ENCODE measurements at places on chromosomes 6 and 20.

DNA sequence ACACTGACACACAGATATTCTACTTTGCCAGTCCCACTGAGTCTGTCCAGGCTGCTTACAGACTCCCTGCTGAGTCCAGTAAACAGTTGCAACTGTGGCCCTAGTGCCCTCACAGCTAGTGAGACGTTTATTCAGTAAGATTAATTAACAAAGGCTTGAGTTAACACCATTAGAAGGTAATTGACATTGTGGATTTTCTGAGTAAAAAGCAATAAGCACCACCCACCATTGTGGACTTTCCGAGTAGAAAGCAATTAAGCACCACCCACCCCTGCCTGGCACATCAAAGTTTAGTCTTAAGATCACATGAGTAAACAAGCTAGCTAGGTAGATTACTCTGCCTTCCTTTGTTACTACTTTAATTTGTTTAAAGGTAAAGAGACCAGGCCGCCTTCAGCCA is 408.6 kb upstream of the IMPG1 start:
- no peaks in the 10 kb centered on the region for H3K4me1 ChIP-seq
- H3K4me3 ChIP-seq: no peak overlapping the region
- no peak overlapping the region for H3K27ac ChIP-seq
- H3K27me3 ChIP-seq: no peaks in the 10 kb centered on the region
- DNase-seq: no peak

DNA sequence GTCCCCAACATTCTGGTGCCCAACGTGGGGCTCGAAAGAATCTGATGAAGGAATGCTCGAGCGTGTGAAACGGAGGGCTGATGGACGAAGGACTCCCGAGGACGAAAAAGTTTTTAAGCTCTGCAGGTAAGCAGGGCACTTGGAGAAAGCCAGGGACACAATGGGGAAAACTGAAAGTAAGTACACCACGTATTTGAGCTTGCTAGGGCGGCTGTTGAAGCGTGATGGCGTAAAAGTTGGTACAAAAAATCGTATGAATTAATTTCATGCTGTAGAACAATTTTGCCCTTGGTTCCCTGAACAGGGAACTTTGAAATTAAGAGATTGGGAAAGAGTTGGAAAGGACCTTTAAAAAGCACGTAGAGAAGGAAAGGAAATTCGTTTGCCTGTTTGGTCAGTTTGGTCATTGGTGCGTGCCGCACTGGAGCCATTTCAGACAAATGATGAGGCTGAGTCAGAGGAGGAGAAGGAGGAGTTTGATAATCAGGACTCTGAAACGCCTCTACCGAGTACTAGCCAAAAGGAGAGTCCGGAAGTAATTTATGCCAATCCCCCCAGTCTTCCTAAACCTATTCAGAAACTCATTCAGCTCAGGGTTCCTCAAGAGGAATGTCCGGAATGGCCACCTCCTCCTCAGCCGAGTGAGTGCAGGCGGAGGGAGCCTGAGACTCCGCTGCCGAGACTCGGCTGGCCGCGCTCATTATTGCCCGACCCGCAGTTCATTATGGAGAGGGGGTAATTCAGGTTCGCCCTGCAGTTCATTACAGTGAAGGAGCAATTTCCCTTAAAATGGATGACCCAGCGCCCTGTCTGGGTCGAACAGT is 59.2 kb upstream of the PRSS16 start:
- peaks cover 5% of the 10 kb centered on the region for H3K4me1 ChIP-seq
- H3K27ac ChIP-seq: peak overlapping the region; percentile 82
- H3K36me3 ChIP-seq: no peaks in the 10 kb centered on the region

- no peak overlapping the region for H3K27ac ChIP-seq
- no peaks in the 10 kb centered on the region for H3K4me1 ChIP-seq
- no peaks in the 10 kb centered on the region for H3K36me3 ChIP-seq
- DNase-seq: no peak
- H3K4me3 ChIP-seq: no peak overlapping the region
Observed at GRCh38 chr6:135202836-135203235, 21.7 kb downstream of the MYB start.

- H3K27me3 ChIP-seq: no peaks in the 10 kb centered on the region
- no peak overlapping the region for H3K27ac ChIP-seq
- H3K4me3 ChIP-seq: no peak overlapping the region
- H3K4me1 ChIP-seq: peaks cover 4% of the 10 kb centered on the region
Observed at GRCh38 chr6:133774356-133774755, 114.6 kb upstream of the TCF21 start.

DNA sequence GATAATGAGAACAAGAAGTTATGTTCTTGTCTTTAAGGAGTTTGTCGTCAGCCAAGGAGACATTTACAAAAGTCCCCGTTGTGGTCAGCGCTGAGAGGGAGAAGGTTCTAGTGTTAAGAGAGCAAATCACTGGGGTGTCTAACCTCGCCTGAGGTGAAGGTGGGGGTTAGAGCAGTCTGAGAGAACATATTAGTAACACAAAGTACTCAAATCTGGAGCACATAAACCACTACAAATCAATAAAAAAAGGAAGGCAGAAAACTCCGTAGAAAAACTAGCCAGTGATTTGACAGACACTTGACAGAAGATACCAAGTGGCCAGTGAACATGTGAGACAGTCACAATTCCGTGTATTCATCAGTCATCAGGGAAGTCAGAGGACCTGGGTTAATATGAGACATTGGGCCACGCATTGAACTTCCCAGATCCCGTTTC is 45.4 kb downstream of the CDS2 start:
- H3K4me3 ChIP-seq: no peak overlapping the region
- H3K4me1 ChIP-seq: peaks cover 54% of the 10 kb centered on the region
- H3K27me3 ChIP-seq: no peaks in the 10 kb centered on the region
- no peak overlapping the region for H3K27ac ChIP-seq

- peaks cover 15% of the 10 kb centered on the region for H3K4me1 ChIP-seq
- no peaks in the 10 kb centered on the region for H3K36me3 ChIP-seq
- H3K27ac ChIP-seq: no peak overlapping the region
- no peak overlapping the region for H3K4me3 ChIP-seq
- H3K27me3 ChIP-seq: no peaks in the 10 kb centered on the region
Observed at GRCh38 chr6:37303891-37304503, 46.1 kb upstream of the TMEM217 start.

GRCh38 chr6:137780447-137781034 is 86.5 kb upstream of the TNFAIP3 start:
- peaks cover 65% of the 10 kb centered on the region for H3K4me1 ChIP-seq
- no peak overlapping the region for H3K4me3 ChIP-seq
- no peaks in the 10 kb centered on the region for H3K27me3 ChIP-seq
- peak overlapping the region; percentile 88 for H3K27ac ChIP-seq
- DNase-seq: no peak
- H3K36me3 ChIP-seq: no peaks in the 10 kb centered on the region

GRCh38 chr20:19375801-19376200 is 163.4 kb downstream of the SLC24A3 start:
- no peaks in the 10 kb centered on the region for H3K27me3 ChIP-seq
- peaks cover 53% of the 10 kb centered on the region for H3K4me1 ChIP-seq
- no peak for DNase-seq

DNA sequence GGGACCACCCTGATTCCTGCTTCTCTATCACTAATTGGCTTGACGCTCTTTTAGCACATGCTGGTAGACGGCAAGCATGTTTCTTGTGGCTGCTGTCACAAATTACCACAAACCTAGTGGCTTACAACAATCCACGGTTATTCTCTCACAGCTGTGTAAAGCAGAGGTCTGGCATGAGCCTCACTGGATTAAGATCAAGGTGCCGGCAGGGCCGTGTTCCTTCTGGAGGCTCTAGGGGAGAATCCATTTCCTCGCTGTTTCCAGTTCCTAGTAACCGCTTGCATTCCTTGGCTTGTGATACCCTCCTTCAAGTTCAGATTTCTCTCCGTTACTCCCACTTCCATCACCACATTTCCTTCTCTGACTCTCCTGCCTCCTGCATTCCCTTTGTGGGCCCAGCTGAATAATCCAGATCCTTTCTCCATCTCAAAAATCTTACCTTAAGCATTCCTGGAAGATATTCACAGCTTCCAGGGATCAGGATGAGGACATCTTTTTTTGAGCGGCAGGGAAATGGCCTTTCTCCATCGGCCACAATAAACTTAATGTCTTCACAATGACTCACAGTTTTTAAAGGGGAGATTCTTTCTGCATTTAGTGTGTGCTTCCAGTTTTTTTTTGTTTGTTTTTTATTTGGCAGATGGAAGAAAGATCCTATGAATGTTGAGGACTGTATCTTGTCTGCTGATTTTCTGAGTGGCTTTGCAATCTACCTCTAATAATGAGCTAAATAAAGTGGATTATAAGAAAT is 39.9 kb downstream of the BMP6 start:
- no peaks in the 10 kb centered on the region for H3K36me3 ChIP-seq
- H3K27me3 ChIP-seq: no peaks in the 10 kb centered on the region
- no peak for DNase-seq
- no peaks in the 10 kb centered on the region for H3K4me1 ChIP-seq
- H3K4me3 ChIP-seq: no peak overlapping the region

DNA sequence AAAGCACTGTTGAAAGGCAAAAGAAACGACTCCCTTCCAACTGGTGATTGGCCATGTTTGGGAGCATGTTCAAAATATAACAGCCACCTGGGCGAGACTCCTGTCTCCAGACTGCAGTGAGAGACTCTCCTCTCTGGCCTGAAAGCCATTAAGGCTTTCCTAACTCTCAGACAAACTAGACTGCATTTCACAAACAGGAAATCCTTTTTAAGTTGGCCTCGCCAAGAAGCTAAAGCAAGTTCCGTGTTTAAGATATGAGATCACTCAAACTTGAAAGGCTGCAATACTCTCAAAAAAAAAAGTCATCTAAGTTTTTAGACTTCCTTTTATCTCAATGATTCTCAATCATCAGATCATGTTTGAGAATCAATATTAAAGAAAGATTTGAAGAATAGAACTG is 117.0 kb downstream of the TFAP2A start:
- H3K36me3 ChIP-seq: no peaks in the 10 kb centered on the region
- H3K27ac ChIP-seq: no peak overlapping the region
- no peaks in the 10 kb centered on the region for H3K4me1 ChIP-seq
- H3K4me3 ChIP-seq: no peak overlapping the region

- H3K4me3 ChIP-seq: no peak overlapping the region
- no peaks in the 10 kb centered on the region for H3K36me3 ChIP-seq
- no peak for DNase-seq
Observed at GRCh38 chr6:145842693-145843546, 28.3 kb upstream of the FBXO30 start.

- H3K4me1 ChIP-seq: no peaks in the 10 kb centered on the region
- no peaks in the 10 kb centered on the region for H3K27me3 ChIP-seq
- no peak overlapping the region for H3K27ac ChIP-seq
- DNase-seq: no peak
- H3K4me3 ChIP-seq: no peak overlapping the region
Observed at GRCh38 chr20:9354579-9354978, 159.8 kb upstream of the LAMP5 start.

DNA sequence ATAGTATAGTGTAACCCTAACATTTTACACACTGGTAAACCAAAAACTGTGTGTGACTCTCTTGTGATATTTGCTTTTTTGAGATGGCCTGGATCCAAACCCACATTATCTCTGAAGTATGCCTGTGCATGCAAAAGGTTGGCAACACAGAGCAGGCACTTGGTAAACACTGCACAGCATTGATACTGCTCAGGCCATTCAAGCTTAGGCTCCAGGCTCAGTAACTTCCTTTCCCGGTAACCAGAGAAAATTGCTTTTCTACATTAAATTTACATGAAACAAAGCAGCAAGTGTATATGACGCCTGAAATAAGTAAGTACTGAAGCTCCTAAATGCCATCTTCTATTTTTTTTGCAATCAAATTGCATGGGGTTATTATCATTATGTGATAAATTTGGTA is 205.7 kb downstream of the EPM2A start:
- no peaks in the 10 kb centered on the region for H3K36me3 ChIP-seq
- H3K4me1 ChIP-seq: no peaks in the 10 kb centered on the region
- DNase-seq: no peak
- no peak overlapping the region for H3K27ac ChIP-seq

- H3K27ac ChIP-seq: no peak overlapping the region
- no peak overlapping the region for H3K4me3 ChIP-seq
- DNase-seq: no peak
- no peaks in the 10 kb centered on the region for H3K4me1 ChIP-seq
Observed at GRCh38 chr6:146526192-146526591, 17.4 kb upstream of the RAB32 start.

- no peak for DNase-seq
- no peaks in the 10 kb centered on the region for H3K27me3 ChIP-seq
- no peaks in the 10 kb centered on the region for H3K36me3 ChIP-seq
Observed at GRCh38 chr6:52143551-52143950, 42.6 kb upstream of the IL17A start.

- H3K36me3 ChIP-seq: no peaks in the 10 kb centered on the region
- no peak overlapping the region for H3K4me3 ChIP-seq
- H3K27me3 ChIP-seq: no peaks in the 10 kb centered on the region
- H3K27ac ChIP-seq: no peak overlapping the region
- DNase-seq: no peak
- no peaks in the 10 kb centered on the region for H3K4me1 ChIP-seq
Observed at GRCh38 chr20:17043323-17043722, 183.5 kb upstream of the PCSK2 start.

- no peaks in the 10 kb centered on the region for H3K4me1 ChIP-seq
- H3K27me3 ChIP-seq: no peaks in the 10 kb centered on the region
- H3K4me3 ChIP-seq: no peak overlapping the region
- no peak overlapping the region for H3K27ac ChIP-seq
- DNase-seq: no peak
Observed at GRCh38 chr6:146065690-146066089, 36.8 kb downstream of the GRM1 start.

- no peak overlapping the region for H3K4me3 ChIP-seq
- H3K4me1 ChIP-seq: no peaks in the 10 kb centered on the region
Observed at GRCh38 chr20:37503256-37503927, 17.7 kb upstream of the NNAT start.

- H3K4me1 ChIP-seq: peaks cover 9% of the 10 kb centered on the region
- no peaks in the 10 kb centered on the region for H3K36me3 ChIP-seq
- peak overlapping the region; percentile 30 for H3K27ac ChIP-seq
- no peak overlapping the region for H3K4me3 ChIP-seq
Observed at GRCh38 chr20:35151736-35152135, 4.6 kb upstream of the EDEM2 start.

GRCh38 chr6:161634916-161635315 is 361.1 kb upstream of the AGPAT4 start:
- H3K4me1 ChIP-seq: peaks cover 17% of the 10 kb centered on the region
- H3K27ac ChIP-seq: no peak overlapping the region
- no peak for DNase-seq
- no peak overlapping the region for H3K4me3 ChIP-seq
- H3K36me3 ChIP-seq: no peaks in the 10 kb centered on the region
- H3K27me3 ChIP-seq: no peaks in the 10 kb centered on the region

- H3K4me3 ChIP-seq: no peak overlapping the region
- H3K4me1 ChIP-seq: no peaks in the 10 kb centered on the region
- no peak for DNase-seq
- H3K27me3 ChIP-seq: no peaks in the 10 kb centered on the region
- H3K36me3 ChIP-seq: no peaks in the 10 kb centered on the region
Observed at GRCh38 chr20:61042506-61043385, 209.3 kb upstream of the CDH4 start.

DNA sequence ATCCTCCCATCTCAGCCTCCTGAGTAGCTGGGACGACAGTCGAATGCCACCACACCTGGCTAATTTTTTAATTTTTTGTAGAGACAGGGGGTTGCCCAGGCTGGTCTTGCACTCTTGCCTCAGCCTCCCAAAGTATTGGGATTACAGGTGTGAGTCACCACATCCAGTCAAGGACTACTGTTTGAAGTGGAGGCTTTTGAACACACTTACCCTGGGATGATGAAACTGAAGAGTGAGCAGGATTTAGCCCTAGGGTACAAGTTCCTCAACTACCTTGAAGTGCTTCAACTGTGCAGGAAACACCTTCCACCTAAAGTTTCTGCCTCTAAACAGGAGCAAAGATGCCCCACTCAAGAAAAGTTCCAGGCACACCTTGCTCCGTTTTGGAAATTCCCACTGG is 15.7 kb upstream of the PARD6B start:
- H3K27ac ChIP-seq: no peak overlapping the region
- no peaks in the 10 kb centered on the region for H3K27me3 ChIP-seq
- DNase-seq: peak; percentile 30
- H3K4me1 ChIP-seq: no peaks in the 10 kb centered on the region
- H3K36me3 ChIP-seq: no peaks in the 10 kb centered on the region
- H3K4me3 ChIP-seq: no peak overlapping the region
